ENCODE measurements at places on chromosomes 4 and X.

GRCh38 chr4:41015016-41015675 lies 199.2 kb downstream of the APBB2 start:
- DNase-seq = no peak

- no peak for DNase-seq
Observed at GRCh38 chrX:50002067-50002714, 79.8 kb downstream of the CLCN5 start.

DNA sequence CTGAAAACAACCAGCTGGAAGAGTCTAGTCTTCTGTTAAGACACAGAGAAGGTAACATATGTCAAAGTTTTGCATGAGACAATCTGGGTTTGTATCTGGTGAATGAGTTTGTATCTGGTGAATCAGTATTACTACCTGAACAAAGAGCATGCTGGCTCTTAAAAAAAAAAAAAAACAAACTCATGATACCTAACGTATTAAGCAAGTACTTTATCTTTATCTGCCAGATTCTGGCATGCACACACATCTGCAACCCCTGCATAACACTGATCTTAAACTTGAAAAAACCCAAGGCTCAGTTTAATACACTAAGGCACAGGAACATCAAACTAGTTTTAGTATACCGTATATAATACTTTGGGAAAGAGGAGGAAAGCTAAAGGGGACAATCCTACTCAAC lies 5.8 kb downstream of the YTHDC1 start:
- no peak for DNase-seq

- DNase-seq = no peak
Observed at GRCh38 chrX:125202591-125203248, 117.0 kb upstream of the TEX13C start.

- DNase-seq = no peak
Observed at GRCh38 chr4:21512353-21512752, 436.2 kb downstream of the KCNIP4 start.

GRCh38 chr4:65865489-65865888 lies 195.2 kb upstream of the EPHA5 start:
- DNase-seq = no peak

GRCh38 chr4:168667376-168667775 lies 170.5 kb downstream of the PALLD start:
- no peak for DNase-seq

GRCh38 chr4:4986841-4987240 lies 32.4 kb downstream of the CYTL1 start:
- DNase-seq = no peak

DNA sequence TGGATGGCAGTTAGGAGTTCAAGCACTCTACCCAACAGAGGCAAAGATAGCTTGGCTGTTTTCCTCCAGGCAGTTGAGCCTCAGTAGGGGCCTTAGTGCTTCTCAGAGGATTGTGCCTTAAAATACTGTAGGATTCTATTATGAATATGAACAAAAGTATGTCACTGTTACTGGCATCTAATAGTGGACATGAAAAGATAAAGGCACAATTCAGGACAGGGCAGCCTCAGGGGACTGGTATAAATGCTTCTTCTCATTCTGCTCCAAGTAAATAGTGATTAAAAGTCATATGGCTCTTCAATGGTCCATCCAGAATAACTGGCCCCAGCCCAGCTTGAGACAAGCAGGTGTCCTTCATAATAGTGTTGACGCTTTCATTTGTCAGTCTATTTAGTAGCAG lies 17.7 kb downstream of the COL4A6 start:
- DNase-seq = no peak

DNA sequence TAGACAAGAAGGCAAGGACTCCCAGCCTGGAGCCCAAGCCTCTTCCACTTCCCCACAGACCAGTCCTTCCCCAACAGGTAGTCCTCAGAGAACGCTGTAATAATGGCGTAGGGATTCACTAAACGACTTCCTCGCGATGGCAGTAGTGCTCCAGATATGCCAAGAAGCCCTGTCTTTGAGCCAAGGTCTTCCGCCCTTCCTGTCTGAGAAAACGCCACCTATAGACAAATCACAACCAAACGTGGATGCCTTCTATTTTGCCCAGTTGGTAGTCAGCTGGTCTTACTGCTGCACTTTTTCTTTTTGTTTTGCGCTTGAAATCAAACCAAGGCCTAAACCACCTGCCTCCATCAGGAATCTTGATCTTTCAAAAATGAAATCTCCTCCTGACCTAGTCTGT lies 203.3 kb downstream of the OR13H1 start:
- no peak for DNase-seq

GRCh38 chr4:158624889-158625478 lies 46.7 kb downstream of the C4orf46 start:
- DNase-seq = no peak

DNA sequence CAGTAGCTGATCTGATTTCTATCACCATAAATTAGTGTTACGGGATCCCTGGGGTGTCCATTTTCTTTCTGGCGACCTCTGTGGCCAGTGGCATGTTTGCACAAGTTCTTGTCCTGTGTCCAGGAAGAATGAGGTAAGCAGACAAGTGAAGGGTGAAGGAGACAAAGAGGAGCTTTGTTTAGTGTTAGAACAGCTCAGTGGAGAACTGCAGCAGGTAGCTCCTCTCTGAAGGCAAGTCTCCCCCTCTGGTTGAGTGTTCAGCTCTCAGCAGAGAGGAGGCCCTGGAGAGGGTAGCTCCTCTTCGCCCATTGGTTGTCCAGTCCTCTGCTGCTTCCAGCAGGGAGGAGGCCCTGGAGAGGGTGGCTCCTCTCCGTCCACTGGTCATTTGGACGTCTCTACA lies 47.2 kb downstream of the DMP1 start:
- no peak for DNase-seq

DNA sequence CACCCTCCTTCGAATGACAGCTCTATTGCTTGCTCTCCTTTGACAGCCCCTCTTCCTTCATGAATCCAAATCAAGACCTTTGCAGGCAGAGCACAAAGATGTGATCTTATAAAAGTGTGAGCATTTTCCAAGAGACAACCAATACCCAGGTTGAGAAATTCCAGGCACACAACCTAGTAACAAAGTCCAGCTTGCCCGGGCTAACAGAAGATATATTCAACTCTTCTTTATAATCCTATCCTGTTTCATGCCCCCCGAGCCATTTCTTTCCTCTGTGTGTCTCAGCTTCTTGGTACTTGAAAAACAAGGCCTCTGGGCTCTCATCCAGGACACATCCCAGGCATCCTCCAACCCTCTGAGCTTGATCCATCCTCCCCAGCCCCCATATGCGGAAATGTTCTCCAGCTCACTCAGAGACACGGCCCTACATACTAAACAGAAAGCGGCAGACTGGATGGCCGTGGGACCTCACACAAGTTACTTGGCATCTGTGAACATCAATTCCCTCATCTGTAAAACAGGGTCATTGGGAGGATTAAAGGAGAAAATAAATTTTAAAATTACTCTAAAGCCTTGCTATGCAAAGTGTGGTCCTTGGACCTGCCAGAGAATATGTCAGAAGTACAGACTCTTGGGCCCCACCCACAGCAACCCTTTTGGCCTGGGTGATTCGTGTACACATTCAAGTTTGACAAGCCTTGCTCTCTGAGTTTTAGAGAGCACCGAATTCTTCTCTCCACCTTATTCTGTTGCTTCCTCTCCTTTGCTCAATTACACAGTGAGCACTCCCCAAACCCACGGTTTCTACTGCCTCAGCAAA lies 627.0 kb downstream of the BCOR start:
- no peak for DNase-seq

- DNase-seq = no peak
Observed at GRCh38 chr4:111064342-111064993, 441.6 kb upstream of the PITX2 start.

DNA sequence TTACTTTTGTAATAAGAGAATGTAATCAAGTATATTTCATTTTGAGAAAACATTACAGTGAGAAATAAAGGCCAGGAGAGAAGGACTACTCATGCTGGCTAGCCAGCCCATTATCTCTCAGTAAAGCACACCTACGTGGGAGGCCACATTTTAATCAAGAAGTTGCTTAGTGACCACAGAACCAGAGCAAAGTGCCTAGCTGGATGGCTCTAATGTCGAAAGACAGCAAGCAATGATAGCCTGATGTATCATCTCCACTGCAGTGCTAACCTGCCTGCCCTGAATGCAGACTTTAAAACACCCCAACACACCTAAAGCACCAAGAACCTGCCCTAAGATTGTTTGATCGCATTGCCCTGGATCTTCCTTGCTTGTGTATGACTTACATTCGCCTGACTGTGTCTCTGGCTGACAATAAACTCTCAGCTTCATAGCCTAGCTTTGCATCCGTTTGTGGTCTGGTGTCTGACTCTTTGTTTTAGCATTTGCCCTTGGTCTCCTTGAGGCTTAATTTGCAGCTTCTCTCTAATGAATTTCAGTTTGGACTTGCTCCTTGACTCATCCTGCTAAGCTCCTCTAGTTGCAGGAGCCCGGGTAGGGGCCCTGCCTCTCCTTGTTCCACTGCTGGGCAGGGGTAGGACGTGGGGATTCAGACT lies 31.4 kb upstream of the SOWAHD start:
- DNase-seq = no peak

GRCh38 chr4:11866391-11866790 lies 437.7 kb upstream of the HS3ST1 start:
- no peak for DNase-seq

GRCh38 chrX:71131510-71131909 lies 13.1 kb downstream of the MED12 start:
- DNase-seq = no peak

GRCh38 chr4:146315184-146315583 lies 100.8 kb downstream of the REELD1 start:
- no peak for DNase-seq

DNA sequence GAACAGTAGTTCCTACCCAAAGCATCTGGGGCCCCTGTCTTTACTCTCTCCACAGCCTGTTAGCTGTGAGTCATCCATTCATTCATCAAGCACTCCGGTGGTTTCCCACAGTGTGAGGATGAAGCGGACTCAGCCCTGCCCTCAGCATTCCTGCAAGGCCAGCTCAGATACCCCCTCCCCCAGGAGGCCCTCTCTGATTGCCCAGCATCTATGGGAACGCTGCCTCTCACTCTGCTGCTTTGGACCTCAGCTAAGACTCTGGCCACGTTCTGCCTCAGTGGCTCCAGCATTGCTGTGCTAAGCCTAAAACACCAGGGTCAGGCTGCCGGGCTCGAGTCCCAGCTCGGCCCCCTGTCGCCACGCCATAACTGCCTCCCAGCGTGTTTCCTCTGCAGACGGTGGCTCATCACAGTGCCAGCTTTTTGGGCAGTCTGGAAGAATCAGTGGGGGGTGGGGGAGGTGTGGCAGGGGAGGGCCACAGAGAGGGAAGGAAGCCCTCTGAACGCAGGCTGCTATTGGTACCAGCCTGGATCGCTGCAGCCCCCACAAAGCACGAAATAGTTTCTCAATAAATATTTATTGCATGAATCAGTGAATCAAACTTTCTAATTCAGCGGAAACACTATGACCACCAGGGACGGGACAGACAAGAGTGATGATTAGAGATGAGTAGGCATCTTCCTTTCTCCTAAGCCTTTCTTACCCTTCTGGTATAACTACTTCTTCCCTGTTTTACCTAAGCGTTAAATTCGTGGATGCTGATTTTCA lies 74.4 kb downstream of the SORCS2 start:
- no peak for DNase-seq

DNA sequence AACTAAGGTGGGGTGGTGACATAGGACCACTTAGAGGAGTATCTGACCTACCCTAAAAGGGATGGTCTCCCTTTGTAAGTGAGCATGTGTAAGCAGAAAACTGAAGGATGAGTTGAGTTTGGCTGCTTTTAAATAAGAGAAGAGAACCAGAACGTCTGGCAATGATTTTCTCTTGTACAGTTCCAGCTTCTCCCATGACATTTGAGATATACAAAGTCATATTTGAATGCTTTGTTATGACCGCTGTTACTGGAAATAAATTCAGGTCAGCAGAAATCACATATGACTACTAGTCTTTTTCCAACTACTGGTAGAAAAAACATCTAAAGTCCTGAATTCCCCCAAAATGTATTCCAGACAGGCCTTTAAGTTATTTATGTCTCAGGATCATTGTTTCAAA lies 313.3 kb upstream of the BMP3 start:
- no peak for DNase-seq

GRCh38 chr4:152962150-152962549 lies 26.0 kb downstream of the FHDC1 start:
- no peak for DNase-seq

GRCh38 chr4:80811406-80811805 lies 219.1 kb upstream of the BMP3 start:
- DNase-seq = no peak

GRCh38 chr4:181776264-181777054 lies 466.7 kb upstream of the TENM3 start:
- DNase-seq = no peak

GRCh38 chrX:104166735-104167436 lies 633 bp downstream of the FAM199X start:
- DNase-seq = no peak

- no peak for DNase-seq
Observed at GRCh38 chr4:114038762-114039387, 59.4 kb upstream of the ARSJ start.

DNA sequence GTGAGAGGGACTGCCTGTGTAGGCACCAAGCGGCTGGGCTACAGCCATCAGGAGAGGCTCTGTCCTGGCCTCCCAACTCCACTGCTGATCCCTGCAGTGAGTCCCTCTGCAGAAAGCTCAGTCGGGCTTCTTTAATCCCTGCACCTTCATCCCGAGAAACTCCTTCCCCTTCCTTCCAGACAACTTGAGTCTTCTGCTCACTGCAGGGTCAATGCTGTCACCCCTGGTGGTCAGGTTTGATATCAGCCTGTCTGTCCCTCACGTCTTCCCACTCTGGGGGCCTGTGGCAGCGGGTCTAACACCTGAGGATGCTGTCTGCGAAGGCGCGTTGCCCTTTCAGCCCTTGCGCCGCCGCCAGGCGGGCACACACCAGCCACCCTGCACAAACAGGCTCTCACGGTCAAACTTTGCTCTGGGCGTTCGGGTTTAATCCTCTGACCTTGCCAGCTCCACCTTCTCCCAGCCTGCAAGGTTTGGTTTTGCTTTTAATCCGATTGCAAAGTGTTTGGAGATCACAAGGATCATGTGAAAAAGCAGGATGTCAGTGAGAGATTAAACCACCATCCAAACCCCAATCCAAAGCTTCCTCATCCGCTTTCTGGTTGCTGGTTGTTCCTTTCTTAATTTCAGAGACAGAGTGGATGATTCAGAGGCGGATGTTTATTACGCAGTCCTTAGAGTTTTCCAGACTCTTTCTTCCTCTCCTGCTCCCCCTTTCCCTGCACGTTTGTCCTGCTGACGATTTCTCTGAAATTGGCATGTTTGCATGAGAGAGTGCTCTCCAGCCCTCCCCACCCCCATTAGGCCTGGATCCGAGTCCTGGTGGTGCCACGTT lies 74.8 kb upstream of the SLC34A2 start:
- no peak for DNase-seq

GRCh38 chr4:153759407-153760316 lies at the start of gene RNF175:
RNF175 (minus strand) TSS chr4:153760024; CDS start chr4:153759862, 162 bp downstream.
- no peak for DNase-seq

GRCh38 chr4:74114234-74114633 lies 15.2 kb upstream of the CXCL2 start:
- DNase-seq = no peak

DNA sequence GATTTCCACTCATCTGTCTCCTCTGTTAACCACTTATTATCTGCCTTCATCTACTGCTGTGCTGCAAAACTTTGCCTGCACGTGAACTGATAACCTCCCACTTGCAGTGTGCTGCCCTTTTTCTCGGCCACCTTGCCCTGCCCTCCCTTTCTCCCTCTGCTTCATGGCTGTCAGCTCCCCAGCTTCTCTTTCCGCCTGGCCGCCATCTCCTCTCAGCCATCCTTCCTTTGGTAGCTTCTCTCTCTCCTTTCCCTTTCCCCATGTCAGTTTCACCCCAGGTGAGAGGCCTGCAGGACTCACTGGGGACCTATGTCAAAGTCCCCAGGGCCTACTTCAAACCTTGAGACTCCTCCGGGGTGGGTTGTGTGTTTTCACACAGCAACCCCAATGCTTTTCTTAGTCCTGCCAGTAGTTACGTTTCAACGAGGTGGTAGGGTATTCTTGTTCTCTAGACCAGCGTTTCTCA lies 6.6 kb downstream of the MSL3 start:
- no peak for DNase-seq
